Retinal pigment epithelial cell (primary cell): ENCODE measurements at places on chromosomes 11 and 22.

GRCh38 chr11:10267821-10268220 is 26.2 kb downstream of the SBF2 start:
- DNase-seq = no peak

DNA sequence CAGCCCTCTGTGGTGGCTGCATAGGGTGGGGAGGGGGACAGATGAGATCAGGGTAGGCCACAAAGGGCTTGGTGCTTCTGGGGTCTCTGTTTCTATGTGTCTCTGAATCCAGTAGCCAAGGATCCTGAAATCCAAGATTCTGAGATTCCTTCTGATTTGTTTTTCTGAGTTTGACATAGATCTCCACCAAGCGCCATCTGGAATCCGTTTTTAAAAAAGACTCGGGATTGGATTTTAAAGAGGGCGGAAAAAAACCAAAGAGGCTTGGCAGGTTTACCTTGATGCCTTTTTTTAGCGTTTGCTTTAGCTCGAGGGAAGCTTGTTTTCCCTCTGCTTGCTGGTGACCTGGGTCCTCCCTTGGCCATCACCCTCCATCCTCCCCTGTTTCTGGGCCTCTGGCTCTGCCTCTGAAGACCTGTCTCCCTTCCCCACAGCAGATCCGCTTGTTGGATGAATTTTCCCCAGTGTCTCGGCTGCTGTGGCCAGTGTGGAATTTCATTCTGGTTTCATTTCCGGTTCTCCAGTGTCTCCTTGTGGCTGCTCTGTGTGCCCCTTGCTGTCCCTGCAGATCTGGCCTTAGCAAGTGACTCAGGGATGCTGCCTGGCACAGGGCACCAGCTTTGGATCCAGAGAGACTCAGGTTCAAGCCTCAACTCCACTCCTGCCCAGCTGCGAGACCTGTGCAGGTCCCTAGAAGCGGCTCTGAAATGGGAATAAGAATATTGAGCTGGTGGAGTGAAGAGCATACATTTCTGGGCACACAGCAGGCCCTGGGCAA is 15.1 kb downstream of the SYNGR1 start:
- DNase-seq = no peak

- DNase-seq = no peak
Measured at GRCh38 chr22:27507111-27507611, 294.4 kb downstream of the MN1 start.

- DNase-seq = no peak
Measured at GRCh38 chr11:34869425-34869824, 46.8 kb downstream of the APIP start.

- no peak for DNase-seq
Measured at GRCh38 chr22:27705408-27706080, 96.0 kb downstream of the MN1 start.

DNA sequence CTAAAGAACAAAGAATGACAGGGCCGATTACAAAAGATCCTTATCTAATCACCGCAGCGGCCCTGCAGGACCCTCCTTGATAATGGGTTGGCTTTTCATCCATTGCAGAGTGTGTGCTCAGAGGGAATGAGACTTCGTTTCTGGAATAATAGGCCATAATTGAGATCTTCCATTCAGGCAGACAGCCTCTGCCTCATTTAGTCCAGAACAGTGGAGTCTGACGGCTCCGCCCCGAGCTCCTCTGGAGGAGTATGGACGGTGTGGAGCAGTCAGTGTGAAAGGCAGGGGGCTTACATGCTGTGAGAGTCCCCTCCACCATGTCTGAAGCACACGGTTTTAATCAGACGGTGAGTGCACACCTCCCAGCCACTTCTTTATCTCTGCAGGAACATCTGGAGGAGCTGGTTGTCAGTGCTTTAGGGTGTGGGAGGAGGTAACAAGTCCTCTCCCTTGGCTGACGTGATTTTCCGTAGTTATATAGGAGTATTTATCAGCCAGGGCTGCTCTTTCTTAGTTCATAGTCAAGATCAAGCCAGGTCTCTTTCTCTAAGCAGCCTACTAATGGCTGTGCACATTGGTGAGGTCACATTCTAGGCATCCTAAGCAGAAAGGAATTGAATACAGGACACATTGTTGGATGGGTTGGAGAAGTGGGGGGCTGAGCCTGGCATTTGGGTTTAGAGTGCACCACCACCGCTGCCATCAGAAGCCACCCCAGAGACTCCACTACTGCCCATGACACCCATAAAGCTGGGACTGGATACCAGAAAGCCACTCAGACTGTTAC is 1477.9 kb downstream of the TBC1D22A start:
- DNase-seq = no peak

DNA sequence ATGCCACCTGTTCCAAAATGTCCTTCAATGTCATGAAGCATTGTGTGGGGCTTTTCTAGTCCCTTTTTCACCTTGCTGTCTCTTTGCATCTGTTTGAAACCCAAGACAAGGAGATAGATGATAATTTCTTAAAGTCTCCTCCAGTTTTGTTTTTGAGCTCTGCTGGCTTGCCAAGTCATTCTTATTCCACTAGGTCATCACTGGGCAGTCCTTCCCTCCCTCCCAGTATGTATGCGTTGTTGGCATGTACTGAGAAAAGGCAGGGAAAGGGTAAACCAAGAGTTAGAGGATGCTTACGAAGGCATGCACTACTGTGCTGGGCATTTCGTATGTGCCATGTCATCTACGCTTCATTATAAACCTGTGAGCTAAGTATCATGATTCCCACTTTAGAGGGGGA is 78.6 kb downstream of the PARVA start:
- DNase-seq = no peak

GRCh38 chr11:126607374-126607773 is 251.9 kb downstream of the ST3GAL4 start:
- DNase-seq = no peak

DNA sequence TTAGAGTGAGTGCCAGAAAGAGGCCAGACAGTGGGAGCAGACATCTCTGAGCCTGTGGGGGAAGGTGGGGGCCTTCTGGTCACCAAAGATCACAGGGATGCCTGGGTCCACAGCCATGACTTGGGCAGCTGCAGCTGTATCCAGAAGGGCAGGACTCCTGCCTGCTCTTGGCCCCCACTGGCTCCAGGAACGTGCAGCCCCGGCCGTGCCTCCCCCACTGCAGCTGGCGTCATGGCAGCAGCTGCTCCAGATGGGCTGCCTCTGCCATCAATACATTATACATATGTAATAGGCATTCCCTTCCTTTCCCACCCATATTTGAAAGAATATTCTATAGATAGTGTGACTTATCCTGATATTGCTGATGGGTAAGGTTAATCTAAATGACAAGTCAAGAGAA is 195.5 kb upstream of the SNX19 start:
- DNase-seq = no peak

DNA sequence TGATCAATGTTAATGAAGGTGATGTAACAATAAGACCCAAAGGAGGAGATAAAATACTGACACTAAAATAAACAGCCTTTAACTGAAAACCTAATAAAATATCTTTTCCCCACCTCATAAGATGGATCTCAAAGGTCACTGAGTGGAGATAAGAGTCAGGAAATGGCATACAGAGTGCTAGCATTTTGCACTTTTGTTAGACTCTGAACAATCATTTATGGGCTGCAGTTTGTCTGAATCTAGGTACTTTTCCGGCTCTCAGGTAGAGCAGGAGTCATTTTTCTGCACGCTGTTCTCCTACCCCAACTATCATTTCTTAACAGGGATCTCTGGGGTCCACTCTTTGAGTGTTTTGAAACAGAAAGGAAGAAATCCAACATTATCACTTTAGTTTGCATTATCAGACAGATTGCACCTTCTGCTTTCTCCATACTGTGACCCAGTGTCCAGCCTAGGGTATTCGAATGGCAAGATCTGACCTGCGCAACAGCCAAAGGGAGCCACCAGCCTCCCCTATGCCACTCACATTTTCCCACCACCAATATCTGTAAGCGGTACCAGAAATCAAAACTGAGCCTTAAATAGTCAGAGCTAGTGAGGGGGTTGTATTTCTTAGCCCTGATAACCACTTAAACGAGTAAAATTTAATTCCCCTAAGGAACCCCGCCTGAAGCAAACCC is 863 bp downstream of the SIAE start:
- DNase-seq = no peak

GRCh38 chr11:14059491-14059890 is 97.0 kb downstream of the SPON1 start:
- DNase-seq = no peak

DNA sequence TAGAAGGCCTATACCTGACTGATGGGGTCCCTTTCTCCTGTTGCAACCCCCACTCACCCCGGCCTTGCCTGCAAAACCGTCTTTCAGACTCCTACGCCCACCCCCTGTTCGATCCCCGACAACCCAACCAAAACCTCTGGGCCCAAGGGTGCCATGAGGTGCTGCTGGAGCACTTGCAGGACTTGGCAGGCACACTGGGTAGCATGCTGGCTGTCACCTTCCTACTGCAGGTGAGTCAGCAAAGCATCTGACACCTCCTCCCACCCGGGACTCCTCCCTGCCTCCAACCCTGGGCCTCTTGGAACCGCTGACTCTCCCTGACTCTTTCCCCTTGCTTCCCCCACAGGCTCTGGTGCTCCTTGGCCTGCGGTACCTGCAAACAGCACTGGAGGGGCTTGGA is 1.2 kb downstream of the ROM1 start:
- DNase-seq = no peak

DNA sequence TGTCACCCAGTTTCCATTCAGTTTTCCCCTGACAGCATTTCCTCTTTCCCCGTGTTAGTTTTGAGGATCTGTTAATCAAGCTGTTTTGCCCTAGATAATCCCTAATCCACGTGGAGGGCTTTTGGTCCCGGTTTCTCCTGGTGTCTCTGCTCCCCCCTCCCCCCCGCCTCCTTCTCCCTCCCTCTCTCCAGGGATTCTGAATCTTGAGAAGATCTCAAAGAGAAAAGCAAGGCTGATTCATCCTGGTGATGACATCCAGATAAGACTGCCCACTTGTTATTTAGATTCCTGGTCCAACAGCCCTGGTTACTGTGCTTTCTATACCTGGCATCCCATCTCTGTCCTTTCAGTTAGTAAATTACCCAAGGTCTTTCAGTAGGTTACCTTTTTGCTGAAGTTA is 59.4 kb downstream of the KCNA4 start:
- no peak for DNase-seq

DNA sequence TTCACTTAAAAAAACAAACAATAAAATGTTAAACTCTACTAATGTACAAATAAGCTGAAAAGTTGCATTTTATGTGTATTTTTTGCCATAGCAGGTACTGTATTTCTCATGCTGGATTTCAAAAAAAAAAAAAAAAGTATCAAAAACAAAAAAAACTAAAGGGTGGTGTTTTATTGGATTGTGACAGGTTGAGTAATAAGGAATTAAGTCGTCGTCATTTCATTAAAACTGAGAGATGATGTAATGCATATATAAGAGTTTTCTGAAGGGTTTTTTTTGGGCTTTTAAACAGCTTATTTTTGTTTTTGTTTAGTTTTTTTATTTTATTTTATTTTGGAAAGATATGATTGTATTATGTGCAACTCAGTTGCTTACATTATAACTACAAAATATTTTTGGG is 10.9 kb upstream of the ADSL start:
- DNase-seq = no peak

DNA sequence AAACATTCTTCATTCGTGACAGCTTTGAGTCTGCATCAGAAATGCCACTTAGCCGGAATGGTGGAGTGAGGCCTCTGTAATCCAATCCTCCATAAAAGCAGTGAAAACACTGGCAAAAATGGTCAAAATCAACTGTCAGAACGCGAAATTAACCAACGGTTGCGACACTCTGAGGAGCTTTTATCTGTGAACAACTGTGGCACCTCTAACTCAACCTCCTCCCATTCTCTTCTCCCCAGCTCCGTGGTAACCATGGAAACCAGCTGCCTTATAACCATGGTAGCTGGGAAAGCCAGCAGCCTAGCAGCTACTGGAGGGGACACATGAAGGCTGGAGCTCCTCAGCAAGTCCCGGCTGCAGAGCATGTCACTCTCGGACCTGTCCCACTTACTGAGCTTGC is 20.3 kb downstream of the AP2A2 start:
- DNase-seq = no peak

GRCh38 chr11:134072844-134073243 is 4.0 kb downstream of the JAM3 start:
- DNase-seq = no peak

GRCh38 chr11:9982127-9982795 is 311.8 kb downstream of the SBF2 start:
- no peak for DNase-seq

- no peak for DNase-seq
Measured at GRCh38 chr11:115893461-115894099, 389.4 kb upstream of the CADM1 start.

DNA sequence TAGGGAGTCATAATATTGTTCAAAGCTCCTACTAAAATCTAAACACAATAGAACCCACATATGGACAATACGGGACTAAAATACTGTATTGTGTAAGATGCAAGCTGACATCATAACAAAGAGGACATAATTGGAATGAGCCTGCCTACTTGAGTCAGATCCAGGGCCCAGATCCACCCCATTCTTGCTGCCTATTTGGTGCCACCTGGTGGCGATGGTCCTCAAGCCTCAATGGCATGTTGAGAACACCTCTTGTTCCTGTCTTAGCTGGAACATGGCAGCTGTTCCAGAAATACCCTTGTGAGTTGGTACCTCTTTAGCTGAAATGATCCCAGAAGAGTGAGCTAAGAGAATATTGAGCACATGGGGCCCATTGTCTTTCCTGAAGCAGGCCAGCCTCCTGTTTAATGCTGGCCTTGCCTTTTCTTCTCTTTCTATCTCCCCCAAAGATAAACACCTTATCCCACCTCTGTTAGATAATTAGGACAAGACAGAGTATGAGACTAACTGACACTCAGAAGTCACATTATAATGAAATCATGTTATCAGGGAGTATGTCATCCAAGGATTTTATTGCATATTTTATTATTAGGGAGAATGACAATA is 680.9 kb upstream of the ANO5 start:
- peak; percentile 42 for DNase-seq

- DNase-seq = no peak
Measured at GRCh38 chr11:87013912-87014825, 23.6 kb upstream of the TMEM135 start.

- DNase-seq = peak; percentile 51
Measured at GRCh38 chr22:19497245-19497644, 17.5 kb downstream of the CDC45 start.

GRCh38 chr11:133228471-133229329 is 303.6 kb downstream of the OPCML start:
- DNase-seq = no peak

- DNase-seq = no peak
Measured at GRCh38 chr11:34027516-34028408, 23.8 kb upstream of the CAPRIN1 start.

DNA sequence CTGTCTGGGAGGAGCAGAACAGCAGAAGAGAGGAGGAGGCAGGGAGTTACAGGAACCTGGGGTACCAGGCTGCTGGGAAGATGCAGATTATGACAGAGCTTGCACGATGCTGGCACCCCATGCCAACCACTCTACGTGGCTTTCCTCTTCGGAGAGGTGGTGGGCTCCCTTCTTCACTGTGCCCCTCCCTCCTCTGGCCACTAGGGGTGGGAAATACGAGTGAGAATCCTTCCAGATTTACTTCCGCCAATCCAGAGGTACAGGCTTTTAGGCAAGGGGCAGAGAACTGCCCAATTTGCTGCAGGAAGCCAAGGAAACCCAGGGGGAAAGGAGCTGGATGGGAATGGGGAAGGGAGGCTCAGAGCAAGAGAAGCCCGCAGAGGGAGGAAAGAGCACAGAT is 12.3 kb downstream of the HYOU1 start:
- no peak for DNase-seq
